ENCODE measurements at places on chromosomes 6 and 20. TPM values are rescaled to one million over a fixed set of nuclear protein-coding genes. Genes with fewer than 3 reads are reported as not detected.
A peak's percentile ranks its signal among the peaks of the same experiment; 100 is the strongest.

GRCh38 chr20:63840405-63840828, 9.4 kb upstream of the ZBTB46 start:
- H3K36me3 ChIP-seq: no peaks in the 10 kb centered on the region
- no peaks in the 10 kb centered on the region for H3K4me1 ChIP-seq
- no peak for DNase-seq
- H3K27ac ChIP-seq: no peak overlapping the region
- H3K4me3 ChIP-seq: no peak overlapping the region

DNA sequence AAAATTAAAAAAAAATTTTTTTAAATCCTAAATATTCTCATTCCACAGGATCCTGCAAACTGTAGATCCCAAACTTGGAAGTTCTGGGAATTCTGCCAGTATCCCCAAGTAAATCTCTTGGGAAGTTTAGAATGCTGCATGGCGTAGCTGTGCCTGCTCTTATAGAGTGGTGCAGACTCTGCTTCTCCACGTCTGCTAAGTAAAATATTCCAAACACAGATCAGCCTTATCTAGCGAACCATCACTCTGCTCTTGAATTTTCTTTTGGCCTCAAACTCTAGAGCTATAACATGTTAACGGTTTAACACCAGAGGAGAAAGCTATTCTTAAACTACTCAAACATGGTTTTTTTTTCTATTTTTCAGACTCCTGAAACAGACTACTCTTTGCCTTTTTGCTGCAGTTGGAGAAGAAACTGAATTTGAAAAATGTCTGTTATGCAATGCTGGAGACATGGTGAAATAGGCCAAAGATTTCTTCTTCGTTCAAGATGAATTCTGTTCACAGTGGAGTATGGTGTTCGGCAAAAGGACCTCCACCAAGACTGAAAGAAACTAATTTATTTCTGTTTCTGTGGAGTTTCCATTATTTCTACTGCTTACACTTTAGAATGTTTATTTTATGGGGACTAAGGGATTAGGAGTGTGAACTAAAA, 138.5 kb upstream of the AKAP12 start:
- no peak for DNase-seq
- no peaks in the 10 kb centered on the region for H3K36me3 ChIP-seq
- no peaks in the 10 kb centered on the region for H3K27me3 ChIP-seq
- H3K4me3 ChIP-seq: no peak overlapping the region

DNA sequence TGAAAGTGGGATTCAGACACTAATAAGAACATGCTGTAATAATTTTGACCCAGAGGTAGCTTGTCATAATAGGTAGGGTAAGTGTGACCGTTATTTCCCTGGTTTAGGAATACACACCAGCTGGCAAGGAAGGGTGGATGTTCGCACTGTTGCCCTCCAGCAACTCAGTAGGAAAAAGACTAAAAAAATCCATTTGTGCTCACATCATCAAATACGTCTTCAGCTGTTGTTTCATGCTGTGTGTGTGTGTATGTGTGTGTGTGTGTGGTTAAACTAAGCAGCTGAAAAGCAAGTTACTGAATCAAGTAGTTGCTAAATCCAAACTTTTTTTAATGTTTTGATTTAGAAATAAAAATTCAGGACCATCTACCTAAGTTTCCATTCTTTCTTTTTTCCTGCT, 218.7 kb downstream of the TRDN start:
- no peak overlapping the region for H3K27ac ChIP-seq
- no peak for DNase-seq
- no peaks in the 10 kb centered on the region for H3K4me1 ChIP-seq
- no peak overlapping the region for H3K4me3 ChIP-seq

GRCh38 chr20:54132612-54133433, 41.0 kb downstream of the CYP24A1 start:
- DNase-seq: no peak
- no peaks in the 10 kb centered on the region for H3K27me3 ChIP-seq
- H3K36me3 ChIP-seq: no peaks in the 10 kb centered on the region
- peaks cover 17% of the 10 kb centered on the region for H3K4me1 ChIP-seq
- no peak overlapping the region for H3K4me3 ChIP-seq

GRCh38 chr6:18441251-18441979, 54.3 kb downstream of the RNF144B start:
- no peaks in the 10 kb centered on the region for H3K4me1 ChIP-seq
- DNase-seq: no peak
- H3K27ac ChIP-seq: no peak overlapping the region
- no peaks in the 10 kb centered on the region for H3K27me3 ChIP-seq

DNA sequence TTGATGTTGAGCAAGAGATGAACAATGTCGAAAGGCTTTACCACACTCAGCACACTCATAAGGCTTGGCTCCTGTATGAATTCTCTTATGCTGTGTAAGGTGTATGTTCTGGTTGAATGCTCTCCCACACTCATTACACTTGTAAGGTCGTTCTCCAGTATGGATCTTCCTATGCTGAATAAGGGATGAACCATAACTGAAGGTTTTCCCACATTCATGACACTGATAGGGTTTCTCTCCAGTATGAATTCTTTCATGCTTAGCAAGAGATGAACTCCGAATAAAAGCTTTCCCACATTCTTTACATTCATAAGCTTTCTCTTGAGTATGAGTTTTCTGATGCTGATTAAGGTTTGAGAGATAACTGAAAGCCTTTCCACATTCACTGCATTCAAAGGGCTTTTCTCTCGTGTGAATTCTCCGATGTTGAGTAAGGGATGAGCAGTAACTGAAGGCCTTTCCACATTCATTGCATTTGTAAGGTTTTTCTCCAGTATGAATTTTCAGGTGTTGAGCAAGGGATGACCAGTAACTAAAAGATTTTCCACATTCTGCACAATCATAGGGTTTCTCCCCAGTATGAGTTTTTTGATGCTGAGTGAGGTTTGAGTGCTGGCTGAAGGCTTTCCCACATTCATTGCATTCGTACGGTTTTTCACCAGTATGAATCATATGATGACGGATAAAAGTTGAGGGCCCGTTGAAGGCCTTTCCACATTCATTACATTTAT, 21.1 kb downstream of the ZNF184 start:
- peaks cover 90% of the 10 kb centered on the region for H3K36me3 ChIP-seq
- H3K27ac ChIP-seq: no peak overlapping the region
- no peak for DNase-seq
- H3K4me1 ChIP-seq: no peaks in the 10 kb centered on the region
- H3K4me3 ChIP-seq: no peak overlapping the region
- H3K27me3 ChIP-seq: no peaks in the 10 kb centered on the region

GRCh38 chr20:11454966-11455799, 462.5 kb upstream of the BTBD3 start:
- no peaks in the 10 kb centered on the region for H3K36me3 ChIP-seq
- peaks cover 59% of the 10 kb centered on the region for H3K4me1 ChIP-seq
- no peak for DNase-seq
- no peaks in the 10 kb centered on the region for H3K27me3 ChIP-seq
- no peak overlapping the region for H3K4me3 ChIP-seq
- peak overlapping the region; percentile 34 for H3K27ac ChIP-seq

DNA sequence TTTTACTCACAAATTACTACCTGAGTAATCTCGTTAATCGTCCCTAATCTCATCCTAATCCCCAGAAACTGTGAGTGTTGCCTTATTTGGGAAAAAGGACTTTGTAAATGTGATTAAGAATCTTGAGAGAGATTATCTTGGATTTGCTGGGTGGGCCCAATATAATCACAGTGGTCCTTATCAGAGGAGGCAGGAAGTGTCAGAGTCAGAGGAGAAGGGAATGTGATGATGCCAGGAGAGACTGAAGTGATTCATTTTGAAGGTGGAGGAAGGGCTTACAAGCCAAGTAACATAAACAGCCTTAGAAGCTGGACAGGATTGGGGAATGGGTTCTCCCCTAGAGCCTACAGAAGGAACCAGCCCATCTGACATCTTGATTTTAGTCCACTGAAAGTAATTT, 16.7 kb downstream of the RPP21 start:
- DNase-seq: no peak
- H3K4me3 ChIP-seq: no peak overlapping the region
- no peaks in the 10 kb centered on the region for H3K36me3 ChIP-seq

- H3K36me3 ChIP-seq: peaks cover 15% of the 10 kb centered on the region
- peaks cover 22% of the 10 kb centered on the region for H3K4me1 ChIP-seq
- no peak for DNase-seq
- peak overlapping the region; percentile 78 for H3K27ac ChIP-seq
Measured at GRCh38 chr20:41173791-41174341, 36.5 kb downstream of the PLCG1 start.

DNA sequence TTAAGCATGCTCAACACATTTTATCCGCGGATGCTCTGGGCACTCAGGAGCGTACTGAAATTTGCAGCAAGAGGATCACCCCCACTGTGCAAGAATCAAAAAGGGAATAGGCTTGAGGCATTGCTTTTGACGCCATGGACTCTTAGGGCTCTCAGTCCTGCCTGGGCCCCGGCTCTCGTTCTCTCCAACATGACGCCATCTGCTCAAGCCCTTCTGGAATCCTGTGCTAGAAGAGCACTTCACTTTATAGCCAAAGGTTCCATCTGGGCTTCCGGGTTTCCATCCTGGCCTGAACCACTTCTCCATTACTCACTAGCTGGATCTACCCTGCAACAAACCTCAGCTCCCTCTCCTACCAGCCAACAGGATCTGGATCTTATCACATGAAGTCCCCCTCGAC, 105.3 kb downstream of the FOXF2 start:
- no peak overlapping the region for H3K27ac ChIP-seq
- H3K27me3 ChIP-seq: no peaks in the 10 kb centered on the region
- H3K36me3 ChIP-seq: no peaks in the 10 kb centered on the region
- no peaks in the 10 kb centered on the region for H3K4me1 ChIP-seq
- DNase-seq: no peak
- no peak overlapping the region for H3K4me3 ChIP-seq

DNA sequence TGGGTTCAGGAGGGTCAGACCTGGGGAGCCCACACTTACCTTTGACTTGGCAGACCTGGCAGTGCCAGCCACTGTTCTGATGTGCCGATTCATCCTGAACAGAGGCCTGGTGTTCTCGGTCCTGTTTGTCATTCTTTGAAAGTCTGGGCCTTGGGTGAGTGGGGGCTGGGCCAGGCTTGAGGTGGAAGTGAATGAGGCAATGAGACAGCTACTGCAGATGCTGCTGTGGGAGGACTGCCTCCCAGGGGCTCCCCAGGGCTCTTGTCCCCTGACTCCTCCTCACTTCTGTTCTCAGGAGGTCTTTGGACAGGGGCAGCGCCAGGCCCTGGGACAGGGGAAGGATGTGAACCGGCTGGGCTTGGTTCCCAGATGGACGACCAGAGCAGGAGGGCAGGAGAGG, 5.6 kb upstream of the TREML4 start:
- no peaks in the 10 kb centered on the region for H3K36me3 ChIP-seq
- no peak overlapping the region for H3K27ac ChIP-seq
- no peaks in the 10 kb centered on the region for H3K4me1 ChIP-seq
- no peak overlapping the region for H3K4me3 ChIP-seq
- H3K27me3 ChIP-seq: peaks cover 43% of the 10 kb centered on the region
- no peak for DNase-seq

GRCh38 chr6:141110481-141110880, 1022.2 kb upstream of the GJE1 start:
- no peak overlapping the region for H3K27ac ChIP-seq
- no peak for DNase-seq
- no peak overlapping the region for H3K4me3 ChIP-seq
- H3K27me3 ChIP-seq: no peaks in the 10 kb centered on the region

DNA sequence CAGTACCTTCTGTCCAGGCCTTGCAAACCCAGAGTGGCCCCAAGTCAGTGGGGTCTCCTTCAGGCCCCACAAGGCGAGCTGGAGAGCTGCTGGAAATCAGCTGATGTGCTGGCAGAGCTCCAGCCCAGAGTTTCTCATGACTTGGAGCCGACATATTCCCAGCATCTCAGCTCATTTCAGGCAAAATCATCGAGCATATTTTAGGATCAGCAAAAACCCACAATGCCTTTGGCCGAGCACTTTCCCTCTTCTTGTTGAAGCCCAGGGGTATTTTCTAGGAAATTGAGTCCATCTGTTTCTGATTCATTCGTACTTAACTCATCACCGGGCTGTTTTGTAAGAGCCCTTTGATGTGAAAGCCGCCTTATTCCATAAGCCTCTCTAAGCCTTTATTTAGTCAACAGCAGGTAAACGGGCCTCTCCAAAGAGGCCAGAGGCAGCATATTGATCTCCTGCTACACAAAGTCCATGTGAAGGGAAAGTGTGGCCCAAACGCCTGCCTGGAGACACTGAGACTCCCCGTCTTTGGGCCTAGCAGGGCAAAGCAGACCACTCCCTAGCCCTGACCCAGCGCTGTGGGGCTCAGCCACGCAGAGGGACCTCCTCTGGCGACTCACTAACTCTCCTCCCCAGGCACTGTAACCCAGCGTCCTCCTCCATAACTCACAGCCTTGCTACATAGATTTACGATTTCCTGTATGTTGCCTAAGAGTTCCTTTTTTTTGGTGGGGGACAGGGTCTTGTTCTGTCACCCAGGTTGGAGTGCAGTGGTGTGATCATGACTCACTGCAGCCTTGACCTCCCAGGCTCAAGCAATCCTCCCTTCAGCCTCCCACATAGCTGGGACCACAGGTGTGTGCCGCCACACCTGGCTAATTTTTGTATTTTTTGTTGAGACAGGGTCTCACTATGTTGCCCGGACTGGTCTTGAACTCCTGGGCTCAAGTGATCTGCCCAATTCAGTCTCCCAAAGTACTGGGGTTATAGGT, 12.1 kb upstream of the C20orf203 start:
- H3K27me3 ChIP-seq: no peaks in the 10 kb centered on the region
- H3K4me3 ChIP-seq: no peak overlapping the region
- DNase-seq: no peak
- no peak overlapping the region for H3K27ac ChIP-seq
- no peaks in the 10 kb centered on the region for H3K36me3 ChIP-seq

GRCh38 chr20:51505566-51505965, 37.0 kb downstream of the NFATC2 start:
- no peak overlapping the region for H3K27ac ChIP-seq
- DNase-seq: no peak
- peaks cover 9% of the 10 kb centered on the region for H3K4me1 ChIP-seq
- no peaks in the 10 kb centered on the region for H3K36me3 ChIP-seq
- H3K27me3 ChIP-seq: no peaks in the 10 kb centered on the region

DNA sequence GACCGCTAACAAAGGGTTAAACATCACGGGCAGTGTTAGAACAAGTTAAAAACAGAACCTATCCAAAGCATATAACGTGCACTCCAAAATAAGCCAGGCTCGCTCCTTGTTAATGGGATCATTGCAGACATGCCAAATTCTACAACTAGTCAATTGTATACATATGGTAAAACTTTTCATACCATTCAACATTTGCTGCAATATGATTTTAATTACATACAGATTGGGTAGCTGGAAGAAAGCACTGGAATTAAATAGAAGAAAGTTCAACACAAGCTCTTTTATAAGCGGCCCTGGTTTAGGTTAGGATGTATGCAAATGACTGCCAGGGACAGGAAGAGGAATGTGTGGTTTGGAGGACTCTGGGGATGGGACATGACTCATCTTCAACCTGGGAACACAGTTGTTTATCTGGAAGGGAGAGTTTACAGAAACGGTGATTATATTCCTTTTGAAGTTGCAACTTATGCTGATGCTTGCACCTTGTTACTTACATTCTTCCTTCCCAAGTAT, 62.5 kb upstream of the TIAM2 start:
- no peaks in the 10 kb centered on the region for H3K36me3 ChIP-seq
- no peaks in the 10 kb centered on the region for H3K4me1 ChIP-seq
- DNase-seq: no peak
- H3K4me3 ChIP-seq: no peak overlapping the region

GRCh38 chr6:4313044-4313686, 177.8 kb upstream of the ECI2 start:
- peak overlapping the region; percentile 54 for H3K27ac ChIP-seq
- H3K4me3 ChIP-seq: no peak overlapping the region
- H3K36me3 ChIP-seq: no peaks in the 10 kb centered on the region
- H3K27me3 ChIP-seq: no peaks in the 10 kb centered on the region

Gene CAP2
- total RNA-seq: 2.0 TPM

Gene WASF1
- 20.4 TPM for total RNA-seq

Gene CLDN20
- not detected for total RNA-seq

Gene SPTLC3
- total RNA-seq: 7.5 TPM

Gene ASIP
- total RNA-seq: not detected

Gene DPPA5
- not detected for total RNA-seq

Gene SLC22A16
- not detected for total RNA-seq

Gene GRM1
- not detected for total RNA-seq

Gene FAM229B
- total RNA-seq: 3.3 TPM
